GM23338 (cell line): ENCODE measurements at places on chromosomes 6 and 20. TPM values are rescaled to one million over a fixed set of nuclear protein-coding genes. Genes with fewer than 3 reads are reported as not detected.
A peak's percentile ranks its signal among the peaks of the same experiment; 100 is the strongest.

DNA sequence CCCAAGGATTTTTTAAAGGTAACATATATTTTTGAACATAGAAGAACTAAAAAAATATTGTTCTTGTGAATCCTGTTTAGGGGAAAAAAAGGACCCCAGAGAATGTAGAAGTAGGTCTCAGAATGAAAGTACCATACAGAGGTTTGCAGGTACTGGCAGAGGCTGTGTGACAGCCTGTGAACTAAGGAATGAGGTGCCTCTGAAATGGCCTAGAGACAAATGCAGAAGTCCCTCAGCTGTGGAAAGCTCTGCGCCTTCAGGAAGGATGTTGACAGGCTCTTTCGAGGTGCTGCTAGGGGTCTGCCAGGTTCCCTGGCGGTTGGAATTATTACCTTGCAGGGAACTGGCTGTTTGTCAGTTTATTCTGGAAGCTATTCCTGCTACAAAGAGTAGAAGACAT lies 8.6 kb upstream of the TUBB2B start:
- H3K4me1 ChIP-seq = peaks cover 36% of the 10 kb centered on the region
- no peak overlapping the region for H3K27ac ChIP-seq
- H3K4me3 ChIP-seq = no peak overlapping the region
- H3K27me3 ChIP-seq = peaks cover 13% of the 10 kb centered on the region

- no peaks in the 10 kb centered on the region for H3K4me1 ChIP-seq
- DNase-seq = no peak
- no peak overlapping the region for H3K4me3 ChIP-seq
- H3K27ac ChIP-seq = no peak overlapping the region
- no peaks in the 10 kb centered on the region for H3K36me3 ChIP-seq
Measured at GRCh38 chr20:3701061-3701998, 11.1 kb downstream of the SIGLEC1 start.

DNA sequence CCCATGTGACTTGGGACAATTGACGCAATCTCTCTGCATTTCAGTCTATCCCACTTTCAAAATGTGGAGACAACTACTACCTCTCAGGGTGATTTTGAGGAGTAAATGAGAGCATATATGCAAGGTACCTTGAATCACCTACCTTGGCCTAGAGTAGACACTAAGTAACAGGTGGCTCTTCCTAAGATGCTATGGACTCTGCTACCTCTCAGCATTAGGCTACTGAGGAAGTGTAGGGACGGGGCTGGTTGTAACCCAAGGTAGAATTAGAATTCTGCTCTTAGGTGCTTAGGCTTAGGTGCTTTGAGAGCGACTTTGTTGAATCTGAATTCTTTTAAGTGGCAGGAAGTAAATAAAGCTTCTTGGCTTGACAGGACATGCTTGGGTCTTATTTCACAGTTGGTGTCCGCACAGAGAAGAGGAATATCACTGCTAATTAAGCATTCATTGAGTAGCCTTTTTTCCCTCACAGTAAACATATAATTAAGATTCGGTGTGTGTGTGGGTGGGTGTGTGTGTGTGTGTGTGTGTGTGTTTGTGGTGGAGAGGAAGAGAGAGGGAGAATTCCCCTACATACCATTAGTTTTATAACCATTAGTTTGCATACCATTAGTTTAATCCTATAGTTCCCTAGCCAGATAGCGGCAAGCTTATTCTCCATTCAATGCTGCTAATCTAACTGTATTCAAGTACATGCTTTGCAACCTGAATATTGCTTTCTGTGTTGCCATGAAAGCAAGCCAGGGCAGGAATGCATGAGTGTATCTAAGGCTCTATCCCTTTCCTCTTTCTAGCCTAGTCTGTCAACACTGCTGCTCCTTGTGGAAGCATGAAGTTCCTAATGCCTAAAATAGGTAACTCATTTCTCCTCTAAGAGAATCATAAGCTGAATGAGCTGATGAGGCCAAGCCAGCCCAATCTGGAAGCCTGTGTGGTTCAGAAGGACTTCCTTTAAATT lies 112.5 kb downstream of the IPCEF1 start:
- H3K36me3 ChIP-seq = no peaks in the 10 kb centered on the region
- H3K27me3 ChIP-seq = no peaks in the 10 kb centered on the region
- H3K4me1 ChIP-seq = peaks cover 36% of the 10 kb centered on the region
- no peak overlapping the region for H3K4me3 ChIP-seq
- no peak overlapping the region for H3K27ac ChIP-seq

GRCh38 chr6:162572240-162572639 lies 155.3 kb downstream of the PRKN start:
- H3K36me3 ChIP-seq = no peaks in the 10 kb centered on the region
- H3K27me3 ChIP-seq = no peaks in the 10 kb centered on the region
- H3K27ac ChIP-seq = no peak overlapping the region
- no peak overlapping the region for H3K4me3 ChIP-seq
- H3K4me1 ChIP-seq = no peaks in the 10 kb centered on the region

DNA sequence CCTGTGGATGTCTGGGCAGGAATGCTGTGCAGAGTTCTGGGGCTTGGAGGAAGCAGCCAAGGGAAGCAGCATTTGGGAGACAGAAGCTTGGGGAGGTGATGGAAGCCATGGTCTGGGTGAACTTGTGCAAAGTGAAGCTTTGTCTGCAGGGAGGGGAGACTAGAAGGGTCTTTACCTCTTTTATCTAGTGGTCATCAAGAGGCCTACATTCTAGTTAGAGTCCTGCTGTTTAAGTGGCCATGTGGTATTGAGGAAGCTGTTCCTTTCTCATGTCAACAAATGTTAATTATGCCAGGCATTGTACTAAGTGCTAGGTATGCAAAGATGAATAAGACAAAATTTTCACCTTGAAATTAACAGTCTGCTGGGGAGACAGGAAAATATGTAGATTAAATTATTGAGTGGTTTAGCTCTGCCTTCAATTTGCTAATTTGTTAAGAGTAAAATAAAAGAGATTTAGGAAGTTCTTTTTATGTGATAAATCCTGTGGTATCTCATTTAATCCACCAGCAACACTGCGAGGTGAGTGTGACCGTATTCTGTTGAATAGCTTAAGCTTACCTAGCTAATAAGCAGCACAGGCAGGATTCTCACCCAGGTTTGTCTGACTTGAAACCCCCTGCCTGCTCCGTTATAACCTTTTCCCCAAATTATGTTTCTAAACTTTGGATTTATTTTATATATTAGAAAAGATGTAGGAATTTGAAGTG lies 43.1 kb downstream of the ARID1B start:
- H3K27me3 ChIP-seq = no peaks in the 10 kb centered on the region
- no peaks in the 10 kb centered on the region for H3K36me3 ChIP-seq
- peak; percentile 44 for DNase-seq

- no peak for DNase-seq
- no peaks in the 10 kb centered on the region for H3K36me3 ChIP-seq
- H3K4me1 ChIP-seq = peaks cover 19% of the 10 kb centered on the region
- H3K4me3 ChIP-seq = no peak overlapping the region
- H3K27ac ChIP-seq = no peak overlapping the region
- no peaks in the 10 kb centered on the region for H3K27me3 ChIP-seq
Measured at GRCh38 chr6:148379481-148379880, 36.8 kb downstream of the SASH1 start.

The ANKRD66 gene
- not detected in 2 replicates for polyA plus RNA-seq

The SCUBE3 gene
- polyA plus RNA-seq = 0.39 and 0.56 TPM in 2 replicates
